Kidney (tissue), 22 donors: ENCODE measurements at places on chromosomes 5 and 9. TPM values are rescaled to one million over a fixed set of nuclear protein-coding genes. Genes with fewer than 3 reads are reported as not detected.
A peak's percentile ranks its signal among the peaks of the same experiment; 100 is the strongest.

DNA sequence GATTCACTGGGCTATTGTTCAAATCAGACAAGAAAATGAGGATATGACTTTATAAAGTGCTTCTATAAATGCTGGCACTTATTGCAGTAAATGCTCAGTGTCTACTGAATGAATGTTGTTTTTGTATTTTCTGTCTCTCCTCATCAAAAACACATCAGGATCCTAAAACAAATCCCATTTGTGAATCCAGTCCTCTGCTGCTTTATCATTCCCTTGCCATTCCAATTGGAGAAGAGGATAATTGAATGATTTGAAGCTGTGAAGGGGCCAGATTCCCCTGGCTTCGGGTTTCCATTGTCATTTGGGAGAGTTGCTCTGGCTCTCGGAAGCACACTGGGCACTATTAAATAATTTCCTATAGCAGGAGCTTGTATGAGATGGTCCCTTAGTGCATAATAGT lies 666.8 kb downstream of the ACTL7B start:
- DNase-seq = no peak

- DNase-seq = no peak
These were observed 2.1 kb downstream of the TMED9 start for GRCh38 chr5:177594071-177594470.

GRCh38 chr9:130473009-130473408 lies 28.2 kb downstream of the ASS1 start:
- no peak for DNase-seq

DNA sequence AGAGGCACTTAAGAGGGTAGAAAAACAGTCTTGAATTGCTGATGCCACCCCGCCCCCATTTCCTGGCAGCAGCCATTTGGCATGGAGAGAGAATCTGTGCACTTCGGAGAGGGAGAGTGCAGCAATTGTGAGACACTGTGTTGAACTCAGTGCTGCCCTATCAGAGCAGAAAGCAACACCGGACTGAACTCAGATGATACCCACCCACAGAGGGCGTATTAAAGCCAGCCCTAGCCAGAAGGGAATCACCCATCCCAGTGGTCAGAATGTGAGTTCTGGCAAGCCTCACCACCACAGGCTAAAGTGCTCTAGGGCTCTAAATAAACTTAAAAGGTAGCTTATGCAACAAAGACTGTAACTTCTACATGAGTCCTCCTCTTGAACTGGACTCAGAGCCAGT lies 88.4 kb upstream of the RGS7BP start:
- DNase-seq = no peak

GRCh38 chr9:16728137-16728508 lies 142.3 kb downstream of the BNC2 start:
- no peak for DNase-seq

DNA sequence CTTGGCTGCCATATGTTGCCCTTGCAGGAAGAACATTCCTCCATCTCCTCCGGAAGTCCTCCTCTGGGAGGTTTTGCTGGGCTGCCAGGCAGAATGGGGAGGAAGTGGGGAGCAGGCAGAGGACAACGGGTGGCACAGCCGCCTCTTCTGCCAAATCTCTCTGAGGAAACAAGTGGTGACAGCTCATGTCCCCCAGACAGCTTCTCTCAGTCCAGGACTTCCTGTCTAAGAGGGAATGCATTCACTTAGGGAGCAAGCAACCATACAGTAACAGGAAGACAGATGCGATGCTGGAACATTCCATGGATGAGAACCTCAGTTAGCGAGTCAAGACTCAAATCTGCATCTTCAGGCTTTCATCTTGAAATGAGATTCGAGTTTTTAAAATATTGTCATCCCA lies 701.0 kb downstream of the SEMA5A start:
- no peak for DNase-seq

DNA sequence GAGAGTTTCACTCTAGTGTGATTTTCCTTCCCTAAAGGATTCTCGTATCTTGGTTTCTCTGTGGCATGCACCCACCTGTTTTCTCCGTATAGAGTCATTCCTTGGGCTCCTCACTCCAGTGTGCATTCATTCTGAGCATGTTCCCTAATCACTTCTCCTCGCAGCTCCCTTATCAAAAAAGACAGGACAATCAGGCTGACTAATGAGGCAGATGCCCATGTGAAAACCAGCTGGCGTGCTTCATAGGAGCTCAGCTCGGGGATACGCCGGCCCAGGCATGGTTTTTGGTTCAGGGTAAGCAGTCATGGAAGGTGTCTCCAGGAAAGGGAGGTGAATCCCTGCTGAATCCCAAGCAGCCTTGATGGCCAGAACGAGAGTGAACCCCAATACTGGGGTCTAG lies 41.2 kb upstream of the INSYN2B start:
- DNase-seq = no peak

The MYOZ3 gene
- 0.66 TPM for total RNA-seq

DNA sequence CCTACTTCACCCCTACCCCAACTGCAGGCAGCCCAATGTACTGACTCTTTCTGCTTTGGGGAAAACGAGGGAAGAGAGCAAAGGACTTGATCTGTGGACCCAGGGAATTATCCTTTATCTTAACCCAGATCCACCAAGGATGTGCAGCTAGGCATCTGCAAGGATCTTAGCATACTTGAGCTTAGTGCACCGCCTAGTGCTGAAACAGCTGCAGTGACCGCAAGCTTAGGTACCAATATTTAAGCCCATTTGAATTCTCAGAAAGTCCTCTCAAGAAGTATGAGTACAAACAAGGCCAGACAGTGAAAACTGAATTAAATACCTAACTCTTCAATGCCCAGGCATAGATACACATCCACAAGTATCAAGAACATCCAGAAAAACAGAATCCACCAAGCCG lies 576.7 kb upstream of the ADAMTS16 start:
- peak; percentile 16 for DNase-seq

GRCh38 chr9:90960941-90961340 lies 159.3 kb downstream of the SYK start:
- DNase-seq = no peak
